ENCODE measurements at places on chromosomes 12 and 14.
A peak's percentile ranks its signal among the peaks of the same experiment; 100 is the strongest.

- DNase-seq, result no peak
These were observed 61.6 kb upstream of the ZFP36L1 start for GRCh38 chr14:68854421-68854820.

DNA sequence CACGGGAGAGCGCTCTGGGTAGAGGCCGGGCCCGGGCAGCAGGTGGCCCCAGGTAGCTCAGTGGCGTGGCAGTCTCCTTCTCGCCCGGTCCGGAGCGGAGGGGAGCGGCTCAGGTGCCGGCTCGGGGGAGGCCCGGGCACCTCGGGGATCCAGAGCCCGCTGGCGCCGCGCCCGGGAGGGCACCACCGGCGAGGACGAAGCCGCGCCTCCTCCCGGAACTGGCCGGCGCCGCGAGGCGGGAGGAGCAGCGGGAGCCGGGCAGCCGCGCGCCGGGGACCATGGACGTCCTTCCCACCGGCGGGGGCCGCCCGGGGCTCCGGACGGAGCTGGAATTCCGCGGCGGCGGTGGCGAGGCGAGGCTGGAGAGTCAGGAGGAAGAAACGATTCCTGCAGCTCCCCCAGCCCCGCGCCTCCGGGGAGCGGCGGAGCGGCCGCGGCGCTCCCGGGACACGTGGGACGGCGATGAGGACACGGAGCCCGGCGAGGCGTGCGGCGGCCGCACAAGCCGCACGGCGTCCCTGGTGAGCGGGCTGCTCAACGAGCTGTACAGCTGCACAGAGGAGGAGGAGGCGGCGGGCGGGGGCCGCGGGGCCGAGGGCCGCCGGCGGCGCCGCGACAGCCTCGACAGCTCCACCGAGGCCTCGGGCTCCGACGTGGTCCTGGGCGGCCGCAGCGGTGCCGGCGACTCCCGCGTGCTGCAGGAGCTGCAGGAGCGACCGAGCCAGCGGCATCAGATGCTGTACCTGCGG, 21.5 kb upstream of the GNS start:
- DNase-seq, result peak; percentile 4

DNA sequence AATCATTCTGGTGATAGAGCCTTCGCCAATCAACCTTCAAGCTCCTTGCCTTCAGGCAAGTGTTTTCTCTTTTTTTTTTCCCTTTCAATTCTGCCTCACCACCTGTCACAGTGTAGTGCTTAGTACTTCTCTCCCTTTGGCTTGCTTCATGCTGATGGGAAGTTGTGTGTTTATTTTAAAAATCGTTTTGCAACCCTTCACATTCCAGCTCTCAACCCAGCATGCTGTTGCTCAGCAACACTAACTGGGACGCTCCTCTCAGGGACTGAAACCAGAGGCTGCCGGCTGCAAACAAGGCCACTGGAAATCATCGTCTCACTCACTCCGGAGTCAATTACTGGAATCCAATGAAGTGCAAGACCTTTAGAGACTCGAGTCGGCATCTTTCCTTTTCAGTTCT, 342.7 kb downstream of the PRKD1 start:
- no peak for DNase-seq

DNA sequence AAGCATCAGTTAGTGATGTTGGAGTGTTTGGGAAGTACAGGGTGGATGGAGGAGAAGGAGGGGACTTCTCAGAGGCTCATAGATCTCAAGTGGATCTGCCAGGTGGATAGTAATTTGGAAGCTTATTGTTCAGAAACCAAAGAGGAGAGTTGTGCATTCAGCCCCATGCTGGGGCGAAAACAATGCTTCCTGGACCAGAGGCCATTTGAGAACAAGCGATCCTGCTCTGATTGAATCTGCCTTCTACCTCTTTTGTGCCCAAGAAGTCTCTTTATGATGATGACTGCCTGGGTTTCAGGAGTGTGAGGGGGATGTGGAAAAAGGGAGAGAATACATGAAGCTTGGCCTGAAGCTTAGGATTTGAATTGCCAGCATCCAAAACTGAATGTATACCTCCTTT, 110.8 kb upstream of the SRRM4 start:
- DNase-seq, result no peak

DNA sequence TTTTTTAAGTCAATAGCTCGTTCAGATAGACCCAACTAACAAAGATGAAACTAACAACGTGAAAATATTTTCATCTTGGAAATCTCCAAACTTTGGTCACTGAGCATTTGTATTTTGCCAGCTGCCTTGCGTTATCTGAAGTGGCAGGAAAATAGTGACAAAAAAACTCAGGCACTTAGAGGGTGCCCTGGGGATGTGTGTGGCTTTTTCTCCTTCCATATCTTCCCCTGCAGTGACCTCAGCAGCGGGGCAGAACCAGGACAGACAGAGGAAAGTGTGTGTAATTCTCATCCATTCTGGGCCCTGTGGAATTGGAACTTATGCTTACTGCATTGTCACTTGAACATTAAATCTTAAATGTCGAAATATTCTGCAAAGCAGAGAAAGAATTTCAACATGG, 152.0 kb downstream of the BCAT1 start:
- no peak for DNase-seq

DNA sequence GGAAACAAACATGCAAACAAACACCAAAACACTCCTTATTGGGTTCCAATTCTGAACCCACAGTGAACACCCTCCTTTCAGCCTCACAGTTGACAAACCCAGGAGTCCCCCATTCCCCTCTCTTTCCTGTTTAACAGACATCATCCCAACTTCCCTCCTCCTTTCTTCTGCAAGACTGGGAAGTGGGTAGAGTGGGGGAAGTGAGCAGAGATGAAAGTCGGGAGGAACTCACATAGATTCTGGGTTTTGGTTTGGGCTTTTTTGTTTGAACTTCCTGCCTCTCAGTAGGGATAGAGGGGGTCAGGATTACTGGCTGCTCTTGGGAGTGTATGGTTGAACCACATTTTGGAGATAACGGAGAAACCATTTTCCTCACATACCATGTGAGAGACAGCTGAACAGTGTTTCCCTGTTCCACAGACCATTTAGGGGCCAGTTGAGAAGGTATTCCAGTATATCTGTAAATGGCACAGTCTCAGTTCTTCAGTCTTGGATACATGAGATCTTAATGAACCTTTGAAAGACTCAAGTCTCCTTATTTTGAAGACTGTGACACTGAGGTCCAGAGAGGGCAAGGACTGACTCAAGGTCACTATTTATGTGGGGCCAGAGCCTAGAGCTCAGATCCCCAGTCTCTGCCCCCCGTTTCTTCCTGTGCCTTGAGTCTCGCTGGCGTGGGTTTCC, 3.9 kb upstream of the GPR84 start:
- no peak for DNase-seq

- no peak for DNase-seq
These were observed 98.2 kb downstream of the CMKLR1 start for GRCh38 chr12:108240928-108241327.

DNA sequence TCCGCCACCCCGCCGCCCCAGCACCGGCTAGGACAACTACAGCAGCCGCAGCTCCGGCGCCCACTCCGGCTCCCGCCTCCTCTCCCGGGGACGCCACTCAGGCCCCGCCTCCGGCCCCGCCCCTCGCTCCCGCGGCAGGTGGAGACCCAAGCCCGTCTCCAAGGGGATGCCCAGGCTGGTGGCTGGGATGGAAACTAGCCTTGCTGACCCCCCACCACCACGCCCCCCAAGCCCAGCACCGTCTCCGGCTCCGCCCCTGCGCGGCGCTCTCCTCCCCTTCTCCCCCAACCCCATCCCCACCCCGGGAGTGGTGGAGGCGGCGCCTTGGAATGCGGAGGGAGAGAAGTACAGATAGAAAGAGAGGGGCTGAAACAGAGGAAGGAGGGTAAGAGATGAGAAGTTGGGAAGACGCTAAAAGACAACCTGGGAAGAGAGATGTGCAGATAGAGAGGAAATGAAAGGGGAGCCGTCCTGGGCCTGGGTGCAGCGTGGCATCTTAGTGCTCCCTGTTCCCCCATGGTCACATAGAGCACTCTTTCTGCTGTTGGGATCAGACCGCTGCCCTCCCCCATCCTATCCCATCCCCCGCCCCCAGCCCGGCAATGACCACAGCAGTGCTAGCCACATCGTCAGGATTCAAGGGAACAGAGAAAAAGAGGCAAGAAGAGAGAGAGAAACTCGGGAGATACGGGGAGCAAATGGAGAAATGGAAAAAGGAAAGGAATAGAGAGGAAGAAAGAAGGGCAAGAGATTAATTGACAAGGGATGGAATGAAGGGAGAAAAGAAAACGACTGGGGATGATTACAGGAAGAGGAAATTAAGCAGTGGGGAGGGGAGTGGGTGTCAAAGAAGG, at the start of gene ITGA7:
Gene ITGA7, minus strand, starts transcription at position 64 of the 854 bp plus-strand sequence. CDS start 222 bp downstream, outside the sequence.
- peak; percentile 70 for DNase-seq

- DNase-seq, result no peak
These were observed 149.0 kb upstream of the GSC start for GRCh38 chr14:94918896-94919295.

- no peak for DNase-seq
These were observed 4.1 kb upstream of the KRT84 start for GRCh38 chr12:52389313-52390207.

- no peak for DNase-seq
These were observed 9.0 kb downstream of the DAZAP2 start for GRCh38 chr12:51247523-51248206.
